ELF-1 (cell line): ENCODE measurements at places on chromosomes 5 and 9.

GRCh38 chr5:77120706-77121105 lies 33.6 kb upstream of the ZBED3 start:
- DNase-seq: no peak

- peak; percentile 72 for DNase-seq
These were observed 1.0 kb downstream of the ADAMTS19 start for GRCh38 chr5:129460936-129461710.

DNA sequence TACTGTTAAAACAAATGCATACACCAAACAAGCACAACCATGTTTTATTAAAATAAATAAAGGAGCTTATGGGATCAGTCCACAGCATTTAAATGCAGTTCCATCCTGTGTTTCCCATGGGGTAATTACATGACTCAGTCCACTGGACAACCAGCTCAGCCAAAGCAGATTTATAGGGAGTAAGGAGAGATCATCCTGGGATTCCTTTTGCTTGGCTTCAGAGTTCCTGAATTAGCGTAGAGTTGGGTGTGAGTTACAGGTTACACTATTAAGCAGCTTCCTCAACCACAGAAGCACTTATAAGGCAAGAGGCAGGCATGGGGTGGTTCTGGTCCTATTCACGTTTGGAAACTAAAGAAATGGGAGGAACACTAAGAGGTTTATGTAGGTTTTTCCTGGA lies 381.1 kb upstream of the ACTBL2 start:
- no peak for DNase-seq

- no peak for DNase-seq
These were observed 71.8 kb upstream of the ADAMTS2 start for GRCh38 chr5:179417016-179417415.

DNA sequence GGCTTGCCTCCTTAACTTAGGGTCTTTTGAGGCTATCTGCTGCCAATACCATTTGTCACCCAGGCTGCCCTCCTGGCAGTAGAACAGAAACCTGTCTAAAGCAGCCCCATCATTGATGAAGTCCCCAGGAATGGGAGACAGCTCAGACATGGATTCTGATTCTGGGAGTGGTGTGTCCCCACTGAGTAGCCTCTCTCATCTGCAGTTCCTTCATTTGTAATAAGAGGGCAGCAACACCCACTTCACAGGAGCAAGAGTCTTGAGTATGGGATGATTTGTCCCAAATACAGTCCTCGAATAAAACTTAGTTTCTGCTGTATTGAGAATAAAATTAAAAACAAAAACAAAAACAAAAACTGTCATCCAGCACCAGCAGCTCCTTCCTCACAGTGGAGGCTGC lies 167.6 kb downstream of the ASTN2 start:
- peak; percentile 2 for DNase-seq
